ENCODE measurements at places on chromosomes 12 and 14.
A peak's percentile ranks its signal among the peaks of the same experiment; 100 is the strongest.

- no peak for DNase-seq
Observed at GRCh38 chr12:91289906-91290305, 107.3 kb upstream of the DCN start.

DNA sequence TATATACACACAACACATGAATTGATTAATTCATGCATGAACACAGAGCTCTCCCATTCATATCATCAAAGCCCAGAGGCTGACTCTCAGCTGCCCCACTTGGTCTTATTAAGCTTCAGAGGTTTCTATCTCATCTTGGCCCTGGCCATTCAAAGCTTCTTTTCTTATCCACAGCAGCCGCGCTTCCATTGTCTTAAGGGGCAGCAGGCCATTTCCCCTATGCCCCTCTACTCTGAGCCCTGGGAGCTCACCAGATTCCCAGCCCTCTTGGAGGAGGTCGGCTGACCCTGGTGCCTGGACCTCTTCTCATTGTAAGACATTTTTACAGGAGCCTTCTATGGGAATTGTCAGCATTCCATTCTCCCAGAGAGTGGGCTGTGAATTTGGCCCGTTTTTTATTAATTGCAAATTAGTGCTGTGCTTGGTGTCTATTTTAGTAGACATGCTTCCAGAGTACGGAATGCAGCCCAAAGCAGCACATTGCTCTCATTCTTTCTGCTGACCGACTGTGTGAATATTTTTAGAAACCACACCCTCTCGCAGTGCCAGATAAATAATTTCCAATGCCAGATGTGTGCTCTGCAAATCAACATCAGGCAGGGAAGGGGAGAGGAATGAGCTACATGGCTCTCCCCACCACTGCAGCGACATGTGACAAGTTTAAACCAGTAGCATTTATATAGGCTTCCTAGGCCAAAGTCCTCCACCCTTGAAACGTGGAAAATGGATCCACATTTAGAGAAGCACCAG is 58.5 kb downstream of the NUAK1 start:
- DNase-seq = peak; percentile 65

DNA sequence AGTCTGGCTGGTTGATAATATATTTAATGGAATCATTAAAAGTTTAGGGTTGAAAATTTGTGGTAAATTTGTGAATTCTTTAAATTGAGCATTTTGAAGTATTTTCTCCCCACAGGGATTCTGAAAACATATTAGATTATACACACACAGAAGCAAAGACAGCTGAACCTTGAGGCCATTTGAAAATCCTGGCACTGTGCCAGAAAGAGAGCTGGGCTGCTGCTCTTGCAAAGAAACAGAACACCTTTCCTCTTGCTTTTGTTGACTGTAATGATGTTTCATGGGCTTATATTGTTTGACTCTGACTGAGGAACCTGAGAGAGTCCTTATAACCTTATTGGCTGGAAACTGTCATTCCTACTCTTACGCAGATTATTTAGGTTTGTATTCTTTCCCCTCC is 4.8 kb downstream of the RNF34 start:
- DNase-seq = no peak

DNA sequence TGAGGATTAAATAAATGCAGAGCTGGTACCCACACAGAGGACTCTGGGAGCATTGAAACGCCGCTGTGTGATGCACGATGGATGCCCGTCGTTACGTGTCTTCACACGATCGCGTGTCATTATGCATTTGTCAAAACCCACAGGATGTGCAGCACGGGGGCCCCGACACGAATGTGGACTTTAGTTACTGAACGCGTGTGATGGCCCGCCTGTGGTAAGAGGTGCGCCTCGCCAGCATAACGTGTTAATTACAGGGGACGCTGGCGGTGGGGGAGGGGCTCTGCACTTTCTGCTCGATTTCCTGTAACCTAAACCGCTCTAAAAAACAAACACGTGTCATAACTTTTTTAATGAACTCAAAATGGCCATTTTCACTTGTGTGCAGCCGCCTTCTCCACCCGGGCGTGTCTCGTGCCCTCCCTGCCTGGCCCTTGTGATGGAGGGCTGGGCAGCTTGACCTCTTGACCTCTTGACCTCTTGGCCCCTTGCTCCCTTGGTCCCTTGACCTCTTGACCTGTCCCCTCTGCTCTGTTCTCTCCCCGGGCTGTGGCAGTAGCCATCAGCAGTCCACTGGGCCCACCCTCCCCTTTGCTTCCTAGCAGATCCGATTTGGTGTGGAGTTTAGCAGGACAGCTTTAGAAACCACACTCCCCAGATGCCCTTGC is 33.7 kb upstream of the GALNT9 start:
- no peak for DNase-seq

- DNase-seq = no peak
Observed at GRCh38 chr12:73892201-73892600, 645.4 kb upstream of the ATXN7L3B start.

DNA sequence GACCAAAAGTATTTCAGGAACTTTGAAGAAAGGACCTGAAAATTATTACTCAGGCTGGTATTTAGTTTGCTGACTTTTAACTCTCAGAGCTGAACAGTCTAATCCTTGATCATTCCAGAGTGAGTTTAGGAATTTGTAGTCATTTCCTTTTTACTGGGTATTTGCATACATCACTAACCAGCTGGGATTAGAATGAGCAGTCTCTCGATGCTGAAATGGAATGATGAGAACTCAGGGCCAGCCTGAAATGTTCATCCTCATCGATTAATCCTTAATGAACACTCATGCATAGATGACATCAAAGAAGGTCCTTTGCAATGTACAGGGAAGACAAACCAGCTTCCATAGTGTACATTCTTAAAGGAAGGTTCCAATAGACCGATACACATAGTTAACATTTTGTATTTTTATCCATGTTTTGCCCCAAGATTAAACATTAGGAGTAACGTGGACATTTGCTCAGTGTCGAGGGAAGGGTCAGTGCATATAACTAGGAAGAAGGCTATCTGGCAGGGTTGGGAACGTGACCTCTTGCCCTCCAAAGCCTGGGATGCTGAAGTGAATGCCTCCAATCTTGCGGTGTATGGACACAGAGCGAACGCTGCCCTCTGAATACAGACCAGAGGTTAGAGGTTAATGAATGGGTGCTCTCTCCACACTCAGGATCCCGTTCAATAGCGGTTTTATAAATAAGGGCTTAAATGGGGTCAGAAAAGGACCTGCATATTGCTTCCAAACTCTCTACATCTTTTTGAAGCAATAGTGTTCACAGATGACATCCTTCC is 14.5 kb downstream of the FBXL14 start:
- no peak for DNase-seq

GRCh38 chr14:57656853-57657252 is 163.2 kb upstream of the CCDC198 start:
- DNase-seq = no peak

DNA sequence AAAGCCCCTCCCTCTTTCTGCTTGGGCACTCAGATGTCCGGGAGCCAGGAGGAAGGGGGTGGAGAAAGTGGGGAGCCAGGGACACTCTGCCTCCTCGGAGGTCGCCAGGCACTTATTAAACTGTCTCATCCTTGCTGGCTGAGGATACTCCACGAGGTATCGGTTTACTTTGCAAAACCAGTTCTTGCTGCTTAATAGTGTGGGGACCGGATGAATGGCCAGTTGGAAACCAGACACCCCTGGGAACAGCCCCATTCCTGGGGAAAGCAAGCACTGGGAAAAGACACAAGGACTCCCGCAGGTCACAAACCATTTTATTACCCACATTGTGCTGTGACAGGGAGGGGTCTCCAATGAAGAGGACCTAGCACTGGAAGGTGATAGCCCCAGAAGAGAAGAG is 34.2 kb downstream of the CCDC88C start:
- DNase-seq = no peak

- DNase-seq = no peak
Observed at GRCh38 chr12:107236824-107237511, 143.6 kb upstream of the CRY1 start.

- no peak for DNase-seq
Observed at GRCh38 chr14:86196471-86196870, 666.5 kb downstream of the FLRT2 start.

- DNase-seq = no peak
Observed at GRCh38 chr14:35682802-35683201, 126.3 kb downstream of the RALGAPA1 start.

- no peak for DNase-seq
Observed at GRCh38 chr12:51866762-51867161, 18.2 kb upstream of the FIGNL2 start.

DNA sequence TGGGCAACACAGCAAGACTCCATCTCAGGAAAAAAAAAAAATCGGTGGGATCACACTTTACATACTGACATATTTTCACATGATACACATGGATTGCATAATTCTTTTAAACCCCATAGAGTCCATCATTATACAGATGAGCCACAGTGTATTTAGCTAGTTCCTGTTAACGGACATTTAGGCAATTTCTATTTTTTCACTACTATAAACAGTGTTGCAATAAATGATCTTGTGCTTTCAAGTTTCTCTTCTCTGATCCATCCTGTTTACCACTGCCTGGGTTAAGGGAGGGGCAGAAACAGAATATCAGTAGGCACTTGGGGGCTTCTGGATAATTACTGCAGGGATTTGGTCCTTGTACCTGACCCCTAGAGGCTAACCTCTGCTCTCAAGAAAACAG is 43.4 kb upstream of the SPTLC2 start:
- DNase-seq = no peak

DNA sequence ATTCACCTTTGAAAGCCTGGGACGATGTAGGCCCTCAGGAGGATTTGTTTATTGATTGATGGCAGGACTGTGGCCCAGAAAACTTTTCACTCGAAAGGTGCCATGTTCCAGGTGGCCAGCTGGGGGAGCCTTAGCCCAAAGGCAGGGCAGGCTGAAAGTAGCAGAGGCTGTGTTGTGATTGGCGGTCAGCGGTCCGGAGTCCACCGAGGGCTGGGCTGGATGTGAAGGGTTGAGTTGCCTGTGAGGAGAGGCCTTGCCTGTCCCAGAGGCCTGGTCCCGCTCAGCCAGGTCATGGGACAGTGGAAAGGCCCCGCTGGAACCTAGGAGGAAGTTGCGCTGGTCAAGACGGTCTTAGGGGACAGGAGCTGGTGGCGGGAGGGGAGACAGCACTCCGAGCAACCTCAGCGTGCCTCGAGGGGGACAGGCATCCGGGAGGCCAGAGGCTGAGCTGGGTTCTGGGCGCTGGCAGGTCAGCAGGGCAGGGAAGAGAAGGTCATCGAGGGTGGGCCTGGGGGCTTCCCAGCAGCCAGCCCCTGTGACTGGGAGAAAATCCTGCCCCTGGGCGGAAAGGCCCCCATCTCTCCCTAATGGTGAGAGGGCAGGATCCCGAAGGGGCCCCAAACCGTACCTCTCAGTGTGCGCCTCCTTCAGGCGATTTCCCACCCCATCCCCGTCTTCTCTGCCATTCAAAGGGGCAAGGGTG is 26.3 kb downstream of the CMA1 start:
- no peak for DNase-seq

DNA sequence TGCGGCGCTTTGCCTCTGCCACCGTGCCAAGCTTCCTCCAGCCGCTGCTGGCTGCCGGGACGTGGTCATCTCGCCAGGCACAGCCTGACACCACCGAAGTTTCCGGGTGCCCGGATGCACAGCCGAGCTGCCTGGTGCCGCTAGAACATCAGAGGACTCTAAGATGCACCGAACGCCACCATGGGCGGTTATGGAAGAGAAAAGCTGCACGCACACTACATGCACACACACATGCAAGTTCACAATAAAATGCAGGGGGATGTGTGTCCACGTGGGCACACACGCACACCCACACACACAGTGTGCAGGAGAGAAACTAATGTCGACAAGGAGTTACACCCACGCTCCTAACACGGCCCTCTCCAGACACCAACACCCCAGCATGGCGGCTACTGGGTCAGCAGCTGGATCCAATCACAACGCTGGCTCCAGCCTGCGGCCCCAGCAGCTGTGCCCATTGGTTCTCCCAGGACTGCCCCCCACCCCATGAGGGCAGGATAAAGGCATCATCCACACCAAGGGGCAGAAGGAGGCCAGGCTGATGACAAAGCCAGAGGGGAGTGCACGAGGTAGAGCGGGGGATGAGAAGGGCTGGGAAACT is 82.7 kb downstream of the BCL11B start:
- DNase-seq = no peak

DNA sequence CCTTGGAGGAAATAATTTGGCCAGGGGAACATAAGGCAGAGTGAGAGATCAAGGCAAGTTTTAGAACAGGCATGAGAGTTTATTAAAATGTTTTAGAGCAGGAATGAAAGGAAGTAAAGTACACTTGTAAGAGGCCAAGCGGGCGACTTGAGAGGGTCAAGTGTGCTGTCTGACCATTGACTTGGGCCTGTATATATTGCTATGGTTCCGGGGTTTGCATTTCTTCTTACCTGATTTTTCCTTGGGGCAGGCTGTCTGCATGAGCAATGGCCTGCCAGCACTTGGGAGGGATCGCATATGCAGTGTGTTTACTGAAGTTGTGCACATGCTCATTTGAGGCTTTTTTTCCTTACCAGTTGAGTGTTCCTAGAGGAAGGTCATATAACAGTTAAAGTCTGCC is 214.8 kb downstream of the FUT8 start:
- DNase-seq = no peak

GRCh38 chr12:121793440-121793837 is at the start of gene RHOF:
Gene RHOF, minus strand, starts transcription at chr12:121793688. Its CDS starts 55 bp downstream, at chr12:121793633.
- DNase-seq = no peak

GRCh38 chr14:61125041-61125866 is 144.2 kb downstream of the SLC38A6 start:
- no peak for DNase-seq

GRCh38 chr14:85313560-85314207 is 216.3 kb upstream of the FLRT2 start:
- no peak for DNase-seq

DNA sequence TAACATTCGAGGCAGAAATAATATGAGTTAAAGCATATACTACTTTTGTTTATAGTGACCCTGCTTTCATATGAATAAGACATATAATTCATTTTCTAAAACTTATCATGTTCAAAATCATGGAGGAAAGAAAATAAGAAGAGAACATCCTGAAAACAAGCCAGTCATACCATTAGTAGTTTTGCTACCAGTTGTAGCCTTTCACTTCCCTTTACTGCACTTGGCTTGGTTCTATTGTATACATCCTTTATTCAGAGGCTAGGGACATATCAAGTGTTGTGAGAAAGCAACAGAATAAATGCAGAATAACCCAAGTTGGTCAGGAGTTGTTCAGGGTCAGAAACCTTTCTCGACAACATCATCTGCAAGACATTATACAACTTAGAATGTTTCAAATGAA is 598.7 kb downstream of the SOX5 start:
- no peak for DNase-seq
